ENCODE measurements at places on chromosomes 6 and 20.

DNA sequence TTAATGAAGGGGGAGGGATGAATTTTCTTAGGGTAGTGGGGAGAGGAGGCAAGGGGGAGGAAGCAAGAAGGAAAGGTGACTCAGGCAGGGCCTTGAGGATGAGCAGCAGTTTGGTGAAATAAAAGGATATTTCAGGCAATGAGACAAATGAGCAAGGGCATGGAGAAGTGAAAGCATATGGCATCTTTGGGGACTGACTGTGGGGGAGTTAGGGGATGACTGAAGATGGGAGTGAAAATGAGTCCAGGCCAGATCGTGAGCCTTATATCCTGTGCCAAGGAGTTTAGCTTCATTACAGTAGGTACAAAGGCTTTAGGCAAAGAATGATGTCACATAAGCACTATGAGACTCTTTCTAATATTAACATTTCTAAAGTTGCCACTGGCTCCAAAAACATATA is 51.9 kb downstream of the ILRUN start:
- DNase-seq: no peak

- DNase-seq: no peak
Observed at GRCh38 chr6:1474205-1474604, 84.8 kb downstream of the FOXF2 start.

GRCh38 chr20:5216663-5217062 is 89.9 kb downstream of the CDS2 start:
- DNase-seq: no peak

- DNase-seq: no peak
Observed at GRCh38 chr20:48335308-48336050, 492.3 kb downstream of the PREX1 start.

- DNase-seq: no peak
Observed at GRCh38 chr20:7090811-7091210, 323.3 kb downstream of the BMP2 start.

GRCh38 chr20:47540443-47541354 is 39.0 kb downstream of the NCOA3 start:
- no peak for DNase-seq

Measured in Panc1 (cell line).